ENCODE measurements at places on chromosomes 13 and 19.

- DNase-seq, result no peak
These were observed 1825.3 kb downstream of the SLITRK5 start for GRCh38 chr13:89496478-89496877.

- no peak for DNase-seq
These were observed 5.0 kb upstream of the GZMM start for GRCh38 chr19:538641-539428.

- DNase-seq, result no peak
These were observed 161.5 kb downstream of the COG6 start for GRCh38 chr13:39816936-39817335.

DNA sequence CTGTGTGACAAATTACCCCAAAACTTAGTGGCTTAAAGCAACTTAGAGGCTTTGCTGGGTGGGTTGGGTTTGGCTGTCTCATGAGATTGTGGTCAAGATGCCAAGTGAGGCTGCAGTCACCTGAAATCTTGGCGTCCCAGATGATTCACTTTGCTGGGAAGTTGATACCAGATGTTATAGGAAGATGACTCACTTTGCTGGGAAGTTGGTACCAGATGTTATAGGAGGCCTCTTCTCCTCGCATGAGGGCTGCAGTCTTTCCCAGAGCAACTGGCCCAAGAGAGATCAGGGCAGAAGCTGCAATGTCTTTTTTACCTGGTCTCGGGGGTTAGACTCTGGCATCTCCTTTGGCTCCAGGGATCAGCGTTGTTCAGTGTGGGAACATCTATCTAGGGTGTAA lies 16.8 kb downstream of the TEX29 start:
- DNase-seq, result peak; percentile 20

All from vagina (tissue), 2 donors.